Inflammatory macrophage (primary cell): ENCODE measurements at places on chromosomes 6 and 20.
A peak's percentile ranks its signal among the peaks of the same experiment; 100 is the strongest.

DNA sequence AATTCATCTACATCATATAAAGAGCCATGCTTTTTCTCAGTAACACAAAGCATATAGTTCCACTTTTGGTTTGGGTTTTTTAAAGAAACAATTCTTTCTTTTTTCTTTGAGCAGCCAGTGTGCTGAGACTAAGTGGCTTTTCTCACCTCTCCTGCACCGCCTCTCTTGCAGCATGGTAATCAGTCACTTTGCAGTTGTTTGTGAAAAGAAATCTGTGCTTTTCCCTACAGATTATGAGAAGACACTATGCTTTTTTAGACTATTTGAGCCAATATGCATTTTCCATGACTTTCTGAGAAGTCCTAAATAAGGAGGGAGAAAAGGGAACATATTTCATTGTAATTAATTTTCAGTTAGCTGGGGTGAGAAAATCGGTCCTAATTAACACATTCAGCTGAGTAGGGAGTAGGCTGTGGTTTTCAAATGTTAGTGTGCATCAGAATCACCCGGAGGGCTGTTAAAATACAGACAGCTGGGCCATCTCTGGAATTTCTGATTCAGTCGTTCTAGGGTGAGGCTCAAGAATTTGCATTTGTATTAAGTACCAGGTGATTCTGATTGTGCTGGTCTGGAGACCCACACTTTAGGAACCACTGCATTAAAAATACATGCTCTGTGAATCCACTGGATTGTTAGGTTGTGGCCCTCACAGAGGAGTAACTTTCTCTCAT, 155.2 kb downstream of the TINAG start:
- no peak for DNase-seq

DNA sequence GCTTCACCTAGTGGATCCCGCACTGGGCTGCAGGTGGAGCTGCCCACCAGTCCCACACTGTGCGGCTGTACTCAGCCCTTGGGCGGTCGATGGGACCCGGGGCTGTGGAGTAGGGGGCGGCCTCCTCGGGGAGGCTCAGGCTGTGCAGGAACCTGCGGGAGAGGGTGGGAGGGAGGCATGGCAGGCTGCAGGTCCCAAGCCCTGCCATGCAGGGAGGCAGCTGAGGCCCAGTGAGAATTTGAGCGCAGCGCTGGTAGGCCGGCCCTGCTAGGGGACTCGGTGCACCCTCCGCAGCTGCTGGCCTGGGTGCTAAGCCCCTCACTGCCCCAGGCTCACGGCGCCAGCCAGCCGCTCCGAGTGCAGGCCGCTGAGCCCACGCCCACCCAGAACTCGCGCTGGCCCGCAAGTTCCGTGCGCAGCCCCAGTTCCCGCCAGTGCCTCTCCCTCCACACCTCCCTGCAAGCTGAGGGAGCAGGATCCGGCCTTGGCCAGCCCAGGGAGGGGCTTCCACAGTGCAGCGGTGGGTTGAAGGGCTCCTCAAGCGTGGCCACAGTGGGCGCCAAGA, 1407.6 kb downstream of the EPHA7 start:
- DNase-seq: no peak

GRCh38 chr6:137102851-137103492, 58.2 kb upstream of the IL20RA start:
- DNase-seq: no peak

GRCh38 chr20:54633374-54634355, 158.3 kb downstream of the DOK5 start:
- no peak for DNase-seq

DNA sequence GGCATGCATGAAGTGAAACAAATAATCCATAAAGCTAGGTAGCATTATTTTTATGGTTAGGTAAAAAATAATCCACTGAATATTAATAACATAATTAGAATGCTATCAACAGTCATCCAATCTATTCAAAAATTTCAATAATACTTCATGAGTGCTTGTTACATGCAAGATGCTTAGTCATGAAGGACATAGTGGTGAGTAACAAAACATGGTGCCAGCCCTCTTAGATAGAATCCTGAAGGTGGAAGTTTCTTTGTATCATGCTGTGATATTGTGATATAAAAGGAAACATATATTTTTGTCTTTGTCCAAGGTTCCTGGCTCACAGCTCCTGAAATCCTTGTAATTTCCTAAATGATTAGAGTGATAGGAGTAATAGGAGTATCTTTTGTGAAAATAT, 14.9 kb downstream of the RCAN2 start:
- no peak for DNase-seq

GRCh38 chr6:109821428-109821827, 130.3 kb downstream of the FIG4 start:
- DNase-seq: no peak

DNA sequence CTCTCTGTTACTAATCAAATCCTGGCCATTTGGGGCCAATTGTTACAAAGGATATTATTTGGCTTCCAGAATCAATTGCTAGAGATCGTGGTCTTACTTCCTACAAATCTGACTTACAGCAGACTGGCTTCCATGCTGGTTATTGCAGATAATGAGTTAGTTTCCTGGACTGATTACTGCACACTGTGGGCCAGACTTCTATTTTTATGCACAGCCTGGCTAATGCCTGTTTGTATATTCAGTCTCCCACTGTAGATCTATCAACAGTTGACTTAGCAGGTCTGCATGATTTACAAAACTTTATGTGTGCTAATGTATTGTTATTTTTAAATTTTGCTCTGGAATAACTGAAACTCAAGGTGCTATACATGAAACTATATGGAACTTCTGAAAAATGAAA, 25.8 kb upstream of the FBXL4 start:
- DNase-seq: no peak

- no peak for DNase-seq
These were observed 1.2 kb upstream of the SRC start for GRCh38 chr20:37344506-37345338.

DNA sequence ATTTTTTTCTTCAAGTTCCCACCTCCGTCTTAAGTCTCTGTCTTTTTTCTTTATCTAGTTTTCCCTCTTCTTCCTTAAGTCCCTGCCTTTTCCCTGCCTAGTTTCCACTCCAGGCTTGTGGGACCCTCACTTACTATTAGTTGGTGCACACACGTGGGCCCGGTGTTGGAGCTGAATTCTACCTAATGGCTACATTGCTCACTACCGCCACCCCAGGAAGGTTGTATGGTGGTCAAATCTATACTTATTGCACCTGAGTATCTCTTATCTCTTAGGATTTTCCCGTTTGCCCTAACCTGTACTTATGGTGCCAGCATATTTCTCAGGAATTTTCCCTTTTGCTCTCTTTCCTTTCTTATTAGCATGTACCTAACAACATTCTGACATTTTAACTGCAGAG, 692.8 kb downstream of the EPM2A start:
- DNase-seq: no peak

DNA sequence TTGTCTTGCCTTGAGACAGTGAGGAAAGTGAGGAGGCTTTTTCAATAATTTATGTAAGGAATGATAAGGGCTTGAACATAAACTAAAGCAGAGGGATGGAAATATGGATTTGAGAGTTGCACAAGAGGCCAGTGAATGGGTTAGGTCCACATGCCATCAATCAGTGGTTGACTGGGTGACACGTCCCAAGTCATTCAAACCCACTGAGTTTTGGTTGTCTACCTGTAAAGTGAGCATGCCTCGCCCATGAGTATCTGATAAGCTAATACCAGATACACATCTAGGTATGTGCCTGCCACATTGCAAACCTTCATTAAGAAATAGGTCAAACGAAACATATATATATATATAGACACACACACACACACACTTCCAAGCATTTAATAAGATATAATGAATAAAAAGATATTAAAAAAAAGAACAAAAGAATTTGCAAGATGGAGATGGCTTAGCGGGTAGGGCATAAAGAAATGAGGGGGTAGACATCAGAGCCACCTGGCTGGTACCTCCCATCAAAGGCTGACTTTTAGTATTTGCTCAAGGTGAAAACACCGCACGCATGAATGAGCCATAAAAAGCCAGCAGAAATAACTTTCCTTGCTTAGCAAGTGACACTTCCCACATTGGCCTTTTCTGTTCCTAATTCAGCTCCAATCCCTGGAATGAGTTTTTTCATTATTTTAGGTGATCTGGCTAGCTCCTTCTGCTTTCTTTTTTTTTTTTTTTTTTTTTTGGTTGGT, 109.1 kb upstream of the GGTLC1 start:
- DNase-seq: no peak

DNA sequence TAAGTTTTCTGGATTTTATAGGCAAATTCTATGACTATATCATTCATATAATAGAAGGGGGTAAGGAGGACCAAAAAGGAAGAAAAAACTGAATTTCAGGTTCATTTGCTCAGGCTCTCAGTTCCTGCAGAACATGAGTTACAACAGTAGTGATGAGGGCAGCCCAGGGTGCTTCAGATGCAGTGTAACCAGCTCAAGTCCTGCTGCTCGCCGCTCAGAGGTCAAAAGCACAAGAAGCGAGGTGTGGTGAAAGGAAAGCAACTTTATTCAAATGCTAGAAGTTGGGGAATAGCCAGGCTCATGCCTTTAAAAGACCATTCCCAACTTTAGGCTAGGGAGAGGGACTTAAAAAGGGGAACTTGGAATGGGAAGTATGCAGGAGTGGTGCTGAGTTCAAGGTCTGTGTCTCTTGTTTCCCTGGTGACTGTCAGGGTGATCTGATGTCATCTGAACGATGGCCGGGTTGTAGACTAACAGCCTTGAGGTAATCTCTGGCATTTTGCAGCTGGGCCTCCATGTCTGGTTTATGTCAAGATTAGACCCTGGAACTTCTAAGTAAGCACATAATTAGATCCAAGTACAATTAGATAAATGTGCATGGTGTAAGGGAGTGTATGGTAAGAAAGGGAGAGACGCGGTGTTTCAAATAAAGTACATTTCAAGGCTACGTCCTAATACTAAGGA, 14.5 kb upstream of the SEC63 start:
- DNase-seq: no peak

GRCh38 chr6:6836609-6837406, 248.3 kb downstream of the LY86 start:
- no peak for DNase-seq

GRCh38 chr6:27865850-27866356, 46.3 kb downstream of the OR2B2 start:
- peak; percentile 7 for DNase-seq

DNA sequence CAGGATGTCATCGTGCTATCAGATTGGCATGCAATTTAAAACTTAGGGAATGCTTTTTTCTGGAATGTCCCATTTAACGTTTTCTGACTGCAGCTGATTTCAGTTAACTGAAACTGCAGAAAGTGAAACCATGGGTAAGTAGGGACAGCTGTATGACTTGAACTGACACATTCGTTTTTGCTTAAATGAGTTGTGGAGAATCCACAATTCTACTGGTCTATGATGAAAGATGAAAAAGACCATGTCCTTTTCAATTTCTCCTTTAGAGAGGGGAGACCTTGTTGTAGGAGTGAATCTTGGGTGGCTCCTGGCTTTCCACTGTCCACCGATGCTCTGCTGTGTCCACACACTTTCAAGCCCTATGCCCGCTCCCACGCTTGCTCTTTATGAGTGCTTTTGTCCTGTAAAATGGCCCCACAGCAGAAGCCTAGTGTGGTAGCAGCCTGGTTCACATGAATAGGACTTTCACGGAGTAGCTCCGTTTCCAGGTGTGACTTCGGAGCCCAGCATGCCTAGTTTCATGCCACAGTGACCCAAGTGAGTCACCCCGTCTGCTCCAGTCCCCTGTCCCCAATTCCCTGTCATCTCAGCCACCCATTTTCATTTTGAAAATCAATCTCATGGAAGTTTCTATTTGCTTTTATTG, 21.9 kb downstream of the DYNLT1 start:
- DNase-seq: no peak

DNA sequence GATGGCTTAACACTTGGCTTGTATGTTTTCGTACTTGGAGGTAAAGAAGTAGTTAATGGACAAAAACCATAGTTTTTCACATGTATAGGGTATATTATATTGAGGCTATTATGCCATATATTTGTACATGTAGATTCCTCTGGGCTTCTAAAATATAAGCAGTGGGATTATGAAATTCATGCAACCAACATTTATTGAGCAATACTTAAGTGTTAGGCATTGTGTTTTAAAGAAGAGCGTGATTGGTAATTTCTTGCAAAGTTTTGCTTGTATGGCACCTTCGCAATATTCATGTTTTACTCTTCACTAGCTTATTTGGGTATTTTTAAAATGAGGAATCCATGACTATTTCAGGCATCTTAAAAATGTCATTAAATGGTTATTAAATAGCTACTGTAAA, 2.5 kb downstream of the TULP4 start:
- DNase-seq: peak; percentile 72

DNA sequence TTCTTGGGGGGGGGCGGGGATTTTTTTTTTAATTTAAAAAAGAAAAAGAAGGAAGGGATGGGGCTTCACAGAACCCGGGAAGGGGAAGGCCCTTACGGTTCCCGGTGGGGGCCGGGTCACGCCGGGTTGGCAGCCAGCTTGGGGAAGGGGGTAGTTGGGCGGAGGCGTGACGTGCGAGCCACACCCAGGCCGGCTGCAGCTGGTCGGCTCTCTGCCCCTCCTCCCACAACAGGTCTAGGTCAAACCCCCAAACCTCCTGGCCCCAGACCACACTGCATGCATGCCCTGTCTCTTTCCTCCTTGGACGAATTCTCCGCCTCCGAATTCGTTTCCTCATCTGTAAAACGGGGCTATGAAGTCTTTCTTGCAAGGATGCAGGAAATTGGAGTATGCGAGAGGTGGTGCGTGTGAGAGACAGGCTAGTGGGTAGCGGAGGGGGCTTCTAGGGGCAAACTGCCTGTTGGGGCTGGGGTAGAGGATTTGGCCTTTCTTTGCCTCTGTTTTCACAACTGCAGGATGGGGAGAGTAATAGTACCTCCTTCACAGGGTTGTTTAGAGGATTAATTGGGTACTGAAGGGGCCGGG, 828 bp downstream of the HCK start:
- DNase-seq: peak; percentile 88

DNA sequence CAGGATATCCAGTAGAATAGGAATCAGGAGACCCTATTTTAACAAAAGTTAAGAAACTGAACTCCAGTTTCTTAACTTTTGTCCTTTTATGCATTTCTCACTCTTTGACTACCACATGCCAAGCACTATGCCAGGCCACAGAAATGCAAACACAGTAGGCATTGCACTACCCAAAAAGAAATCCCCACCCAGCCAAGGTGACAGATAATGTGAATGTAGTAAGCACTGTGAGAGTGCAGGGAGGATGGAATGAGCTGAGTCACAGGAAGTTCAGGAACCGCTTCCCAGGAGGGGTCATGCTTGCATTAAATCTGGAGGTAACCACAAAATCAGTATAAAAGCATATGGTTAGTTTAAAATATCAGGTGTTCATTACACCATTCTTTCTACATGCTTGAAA, 20.1 kb upstream of the FAM83C start:
- no peak for DNase-seq

GRCh38 chr6:39847221-39847620, 55.0 kb downstream of the DAAM2 start:
- no peak for DNase-seq

GRCh38 chr6:70838907-70839285, 118.0 kb downstream of the B3GAT2 start:
- DNase-seq: no peak
